ENCODE measurements at places on chromosomes 16 and 17.
A peak's percentile ranks its signal among the peaks of the same experiment; 100 is the strongest.

DNA sequence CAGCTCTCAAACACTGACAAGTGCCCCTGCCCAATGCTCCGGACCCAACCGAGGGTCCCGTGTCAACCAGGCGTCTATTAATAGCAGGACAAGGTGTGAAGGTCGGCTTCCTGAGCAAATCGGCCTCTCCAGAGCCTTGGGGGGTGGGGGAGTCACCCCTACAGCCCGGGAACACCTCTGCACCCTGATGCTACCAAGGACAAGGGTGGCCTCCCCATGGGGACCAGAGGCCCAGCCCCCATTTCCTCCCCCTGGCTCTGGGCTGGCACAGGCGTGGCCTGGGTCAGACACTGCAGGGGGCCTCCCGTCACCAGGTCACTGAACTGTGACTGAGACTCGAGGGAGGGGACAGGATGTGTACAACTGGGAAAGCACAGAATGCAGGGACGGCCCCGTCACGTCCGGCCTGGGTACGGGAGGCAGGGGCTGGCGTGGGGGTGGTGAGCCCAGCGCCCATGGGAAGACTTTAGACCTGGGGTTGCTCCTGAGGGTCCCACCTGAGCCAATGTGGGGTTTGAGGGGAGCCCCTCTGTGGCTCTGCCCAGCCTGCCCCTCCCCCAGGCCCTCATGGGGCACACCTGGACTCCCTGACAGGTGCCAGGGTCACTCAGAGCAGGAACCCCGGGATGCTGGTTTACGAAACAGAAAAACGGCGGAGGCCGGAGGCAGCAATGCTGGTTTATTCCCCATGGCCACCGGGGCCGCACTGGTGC is 579 bp upstream of the CYBA start:
- DNase-seq = no peak

- DNase-seq = no peak
Measured at GRCh38 chr17:58303971-58304749, 23.4 kb upstream of the MPO start.

DNA sequence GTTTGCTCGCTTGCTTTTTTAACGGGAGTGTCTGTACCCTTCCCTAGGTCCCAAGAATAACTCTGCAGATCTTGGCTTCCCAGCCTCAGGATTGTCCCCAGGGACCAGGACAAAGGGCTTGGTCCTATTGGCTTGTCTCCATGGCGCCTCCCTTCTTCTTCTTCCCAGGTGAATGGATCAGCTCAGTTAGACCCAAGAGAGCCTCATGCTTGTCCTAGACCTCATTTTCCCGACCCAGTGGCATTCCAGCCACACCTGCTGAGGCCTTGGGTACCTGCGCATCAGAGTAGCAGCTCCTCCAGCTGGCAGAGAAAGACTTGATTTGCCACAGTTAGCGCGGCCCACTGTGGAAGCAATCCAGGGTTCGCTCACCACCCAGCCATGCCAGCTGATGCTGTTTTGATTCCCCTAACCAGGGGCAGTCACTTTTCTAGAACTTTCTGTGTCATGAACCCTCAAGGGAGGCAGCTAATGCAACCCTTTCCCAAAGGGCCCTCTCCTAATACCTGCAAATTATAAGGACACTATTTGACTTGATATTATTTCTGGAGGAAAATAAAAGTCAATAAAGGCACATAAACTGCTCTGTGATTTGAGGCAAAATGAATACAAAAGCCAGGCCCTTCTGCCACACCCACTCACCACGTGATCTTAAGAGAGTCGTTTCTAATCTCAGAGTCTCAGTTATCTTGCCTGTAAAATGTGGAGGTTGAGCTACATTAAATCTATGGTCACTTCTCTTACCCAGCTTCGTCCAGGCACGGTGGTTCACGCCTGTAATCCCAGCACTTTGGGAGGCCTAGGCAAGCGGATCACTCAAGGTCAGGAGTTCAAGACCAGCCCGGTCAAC is 13.9 kb downstream of the GPR142 start:
- no peak for DNase-seq

GRCh38 chr17:33267851-33268548 is 25.1 kb downstream of the ASIC2 start:
- no peak for DNase-seq

DNA sequence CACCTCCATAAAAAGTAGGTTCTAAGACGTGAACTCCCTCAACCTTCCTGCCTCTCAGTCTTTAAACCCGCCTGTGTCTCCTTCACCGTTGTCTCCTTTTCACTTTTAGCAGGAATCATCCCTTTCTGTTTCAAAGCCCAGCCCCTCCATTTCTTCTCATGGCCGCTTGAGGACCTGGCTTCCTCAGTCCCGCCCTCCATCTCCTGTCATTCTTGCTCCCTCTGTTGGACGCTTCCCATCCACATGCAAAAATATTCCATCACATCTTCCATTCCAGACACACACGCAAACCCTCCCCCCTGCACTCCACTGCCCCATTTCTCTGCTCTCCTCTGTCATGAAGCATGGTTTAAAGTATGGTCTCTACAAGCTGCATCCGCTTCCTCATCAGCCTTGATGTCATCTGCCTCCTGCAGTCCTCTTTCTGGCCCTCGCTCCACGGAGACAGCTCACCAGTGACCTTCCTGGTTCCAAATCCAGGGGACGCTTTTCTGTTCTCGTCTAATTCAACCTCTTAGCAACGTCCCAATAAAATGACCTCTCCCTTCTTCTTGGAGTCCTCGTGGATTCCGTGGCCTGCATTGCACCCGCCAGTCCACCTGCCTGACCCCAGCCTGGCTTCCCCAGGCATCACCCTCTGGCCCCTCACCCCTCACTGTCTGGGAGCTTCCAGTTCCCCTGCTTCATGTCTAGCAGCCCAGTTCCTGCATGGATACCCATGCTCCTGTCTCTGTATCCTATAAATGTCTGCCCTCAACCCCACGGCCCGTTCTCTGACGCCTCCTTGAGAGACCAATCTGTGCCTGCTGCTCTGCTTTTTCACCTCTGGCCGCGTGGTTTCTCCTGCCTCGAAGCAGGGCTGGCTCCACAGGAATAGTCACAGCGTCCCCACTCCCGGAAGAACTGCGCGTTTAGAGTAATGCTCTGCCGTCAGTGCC is 26.2 kb downstream of the ANKRD40 start:
- peak; percentile 75 for DNase-seq

DNA sequence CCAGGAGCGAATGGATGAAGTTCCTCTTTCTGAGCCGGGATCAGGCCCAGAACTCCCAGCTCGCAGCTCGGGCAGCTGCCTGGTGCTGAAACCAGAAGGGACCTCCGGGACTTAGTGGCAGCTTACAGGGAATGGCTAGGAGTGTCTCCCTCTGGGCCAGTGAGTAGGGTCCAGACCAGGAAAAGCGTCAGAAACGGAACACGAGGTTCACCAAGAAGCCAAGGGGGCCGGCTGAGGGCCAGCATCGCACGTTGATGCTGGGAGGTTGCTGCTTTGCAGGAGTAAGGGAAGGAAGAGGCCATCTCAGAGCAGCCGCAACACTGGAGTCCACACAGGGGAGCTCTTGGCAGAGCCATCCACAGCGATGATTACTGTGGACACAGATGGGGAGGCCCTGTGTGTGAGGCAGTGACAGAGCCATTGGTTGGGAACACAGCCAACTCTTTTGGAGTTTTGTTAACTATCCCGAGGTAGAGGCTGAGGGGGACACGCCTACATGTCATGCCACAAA is 74.0 kb upstream of the CREBBP start:
- DNase-seq = peak; percentile 43

DNA sequence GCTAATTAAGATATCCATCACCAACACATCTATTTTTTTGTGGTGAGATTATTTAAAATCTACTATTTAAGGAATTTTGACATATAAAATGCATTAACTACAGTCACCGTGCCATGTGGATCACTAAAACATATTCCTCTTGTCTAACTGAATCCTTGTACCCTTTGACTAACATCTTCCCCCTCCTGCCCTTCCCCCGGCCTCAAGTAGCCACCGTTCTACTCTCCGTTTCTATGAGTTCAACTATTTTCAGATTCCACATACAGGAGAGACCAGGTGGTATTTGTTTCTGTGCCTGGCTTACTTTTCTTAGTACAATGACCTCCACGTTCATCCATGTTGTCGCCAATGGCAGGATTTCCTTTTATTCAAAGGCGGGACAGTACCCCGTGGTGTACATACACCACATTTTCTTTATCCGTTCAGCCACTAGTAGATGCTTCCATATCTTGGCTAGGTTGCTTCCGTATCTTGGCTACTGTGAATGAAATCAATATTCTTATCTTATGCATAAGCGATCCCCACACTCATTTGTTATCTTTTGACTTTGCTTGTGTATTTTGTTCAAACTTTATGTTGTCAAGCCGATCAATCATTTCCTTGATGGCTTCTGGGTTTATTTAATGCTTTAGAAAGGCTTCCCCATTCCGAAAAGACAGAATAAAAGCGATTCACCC is 134.7 kb downstream of the KCNJ12 start:
- no peak for DNase-seq

- DNase-seq = peak; percentile 77
Measured at GRCh38 chr17:32515677-32516383, 29.0 kb downstream of the CDK5R1 start.

DNA sequence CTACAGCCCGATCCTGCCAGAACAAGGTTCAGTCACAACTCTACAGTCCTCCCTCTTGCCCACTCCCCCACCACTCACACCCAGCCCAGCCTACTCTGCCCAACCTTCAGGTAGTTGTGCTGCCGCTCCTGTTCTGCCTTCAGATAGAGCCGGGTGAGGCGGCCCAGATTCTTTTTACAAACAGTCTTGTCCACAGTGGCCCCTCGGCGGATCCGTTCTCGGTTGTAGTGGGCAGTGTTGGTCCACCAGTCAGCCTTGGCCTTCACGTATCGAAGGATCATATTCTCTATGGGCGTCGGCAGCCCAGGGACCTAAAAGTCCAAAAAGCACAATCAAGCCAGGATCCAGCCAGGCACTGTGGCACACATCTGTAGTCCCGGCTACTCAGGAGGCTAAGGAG is 8.3 kb downstream of the PRPF8 start:
- DNase-seq = no peak

GRCh38 chr16:17018585-17018939 is 452.2 kb downstream of the XYLT1 start:
- DNase-seq = no peak

- DNase-seq = peak; percentile 5
Measured at GRCh38 chr17:36017799-36018198, at the start of gene CCL23. Gene CCL23, minus strand, starts transcription at chr17:36017972. Its CDS starts 75 bp downstream, at chr17:36017897.

- DNase-seq = no peak
Measured at GRCh38 chr17:76561799-76562268, 22.0 kb downstream of the PRCD start.

DNA sequence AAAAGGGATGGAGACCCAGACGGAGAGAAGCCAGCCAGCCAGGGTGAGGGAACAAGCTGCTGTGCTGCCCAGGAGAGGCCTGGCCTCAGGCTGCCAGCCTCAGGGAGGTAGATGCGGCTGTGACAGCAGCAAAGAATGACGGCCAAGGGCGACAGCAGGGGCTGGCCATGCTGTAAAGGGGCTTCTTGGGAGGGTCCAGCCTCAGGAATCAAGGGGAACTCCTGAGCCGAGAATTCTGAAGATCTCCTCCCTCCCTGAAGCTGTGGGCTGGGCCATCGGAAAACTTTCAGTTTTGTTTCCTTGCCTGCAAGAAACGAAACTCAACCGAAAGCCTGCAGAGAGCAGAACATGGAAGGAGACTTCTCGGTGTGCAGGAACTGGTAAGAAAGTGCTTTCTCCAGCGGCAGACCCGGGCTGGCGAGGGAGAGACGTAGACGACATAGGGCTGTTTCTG is at the start of gene XAF1:
Gene XAF1 (plus strand): TSS at position 316 of the 454 bp plus-strand sequence. CDS start 33 bp downstream, at position 349.
- no peak for DNase-seq

DNA sequence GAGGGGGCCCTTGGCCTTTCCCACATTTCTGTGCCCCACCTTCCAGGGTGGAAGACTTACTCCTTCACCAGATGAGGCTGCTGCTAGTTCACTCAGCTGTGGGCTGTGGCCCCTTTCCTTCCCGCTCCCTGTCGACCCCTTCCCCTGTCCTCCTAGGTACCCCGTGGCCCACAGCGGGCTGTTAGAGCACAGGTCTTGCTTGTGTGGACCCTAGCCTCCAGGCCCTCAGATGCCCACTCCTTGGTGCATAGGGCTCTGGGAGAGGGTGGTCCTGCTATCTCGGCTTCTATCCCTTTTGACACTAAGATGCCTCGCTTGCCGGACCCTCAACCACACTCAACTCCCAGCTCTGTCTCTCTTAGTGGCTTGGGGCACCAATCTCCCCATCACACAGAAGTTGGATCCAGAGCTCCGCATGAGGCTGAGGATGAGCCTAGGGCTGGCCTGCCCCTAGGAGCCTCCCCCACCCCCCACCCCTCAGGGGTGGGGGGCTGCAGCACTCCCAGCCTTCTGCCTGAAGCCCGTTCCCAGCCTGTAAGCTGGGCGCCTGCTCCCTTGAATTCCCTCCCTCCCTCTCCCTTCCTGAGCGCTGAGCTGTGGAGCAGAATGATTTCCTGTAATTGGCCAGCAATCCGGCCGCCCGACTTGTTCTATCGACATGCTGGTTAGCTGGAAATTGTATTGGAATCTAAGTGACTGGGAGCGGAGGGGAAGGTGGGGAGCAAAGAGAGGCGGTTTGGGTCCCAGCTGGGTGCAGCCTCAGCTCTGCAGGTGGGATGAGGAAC is 30.9 kb downstream of the DCAKD start:
- no peak for DNase-seq

- DNase-seq = no peak
Measured at GRCh38 chr16:65666132-65666941, 544.5 kb upstream of the CDH11 start.

GRCh38 chr17:42184713-42185620 is at the start of gene HCRT:
Gene HCRT, minus strand, starts transcription at chr17:42185452. Its CDS starts 87 bp downstream, at chr17:42185365.
- DNase-seq = no peak

DNA sequence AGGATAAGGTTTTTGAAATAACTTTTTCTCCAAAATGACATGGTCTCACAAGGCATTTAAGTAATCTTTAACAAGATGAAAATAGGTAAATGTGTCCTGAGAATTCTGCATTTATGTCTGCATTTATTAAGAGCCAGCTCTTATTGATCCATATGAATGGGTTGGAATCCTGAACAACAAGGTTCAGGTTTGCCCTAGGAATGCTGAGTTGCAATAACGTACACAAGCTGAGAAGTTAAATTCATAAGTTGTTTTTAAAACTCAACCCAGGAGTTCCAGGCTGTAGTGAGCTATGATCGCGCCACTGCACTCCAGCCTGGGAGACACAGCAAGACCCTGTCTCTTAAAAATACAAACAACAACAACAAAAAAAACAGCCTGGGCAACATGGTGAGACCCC is 28.1 kb downstream of the GLG1 start:
- DNase-seq = no peak

DNA sequence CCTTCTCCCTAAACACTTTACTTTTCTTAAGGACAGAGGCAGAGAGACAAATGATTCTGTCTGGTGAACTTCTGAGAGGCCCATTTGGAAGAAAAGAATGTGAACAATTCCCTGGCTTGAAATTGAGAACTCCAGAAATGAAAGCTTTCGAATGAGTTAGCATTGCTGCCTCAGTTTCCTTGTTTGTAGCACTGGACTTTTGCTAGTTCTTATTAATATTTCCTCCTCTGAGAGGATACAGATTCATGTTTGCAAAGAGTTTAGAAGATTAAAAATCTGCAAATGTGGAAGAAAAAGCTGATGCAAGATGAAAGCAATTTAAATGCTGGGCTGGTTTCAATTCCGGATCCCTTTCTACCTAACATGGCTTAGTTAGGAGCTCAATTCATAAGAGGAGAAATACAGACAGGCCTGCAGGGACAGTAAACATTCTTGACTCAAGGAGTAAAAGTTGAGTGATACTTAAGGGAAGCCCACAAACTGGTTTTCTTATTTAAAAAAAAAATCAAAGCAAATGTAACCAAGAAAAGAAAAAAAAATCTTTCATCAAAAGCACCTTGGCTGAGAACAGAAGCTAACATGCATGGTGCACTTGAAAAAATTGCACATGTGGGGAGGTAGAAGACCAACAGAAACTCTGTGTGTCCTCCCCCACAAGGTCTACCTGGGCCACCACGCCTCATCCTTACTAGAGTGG is 27.1 kb downstream of the HNF1B start:
- DNase-seq = no peak

GRCh38 chr17:73944366-73944765 is 259.1 kb upstream of the RPL38 start:
- DNase-seq = no peak
